ENCODE measurements at places on chromosomes 13 and 19.
A peak's percentile ranks its signal among the peaks of the same experiment; 100 is the strongest.

- no peak for ATAC-seq
Observed at GRCh38 chr13:30158774-30159445, 148.4 kb downstream of the KATNAL1 start.

GRCh38 chr13:85334187-85334586, 465.0 kb downstream of the SLITRK6 start:
- ATAC-seq = no peak

- peak; percentile 39 for ATAC-seq
Observed at GRCh38 chr19:58279042-58279924, 528 bp downstream of the ZNF8 start.

DNA sequence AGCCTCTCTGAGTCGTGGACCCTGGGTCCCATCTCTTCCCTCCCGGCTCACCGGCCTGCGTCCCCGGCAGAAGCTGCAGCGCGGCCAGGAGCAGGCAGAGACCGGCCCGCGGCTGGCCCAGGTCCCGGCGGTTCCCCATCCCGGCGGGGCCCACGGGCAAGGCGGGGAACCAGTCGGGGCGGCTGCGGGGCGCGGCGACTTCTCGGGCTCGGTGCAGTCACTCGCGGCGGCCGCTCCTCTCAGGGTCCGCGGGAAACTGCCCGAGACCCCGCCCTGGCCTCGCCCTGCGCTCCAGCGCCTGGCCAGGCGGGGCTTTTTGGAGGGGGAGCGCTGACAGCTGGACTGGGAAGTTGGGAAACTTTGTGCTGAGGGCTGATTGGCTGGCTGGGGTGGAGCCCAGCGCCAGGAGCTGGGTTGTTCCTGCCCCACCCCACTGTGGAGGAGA, at the start of gene COL5A3:
COL5A3 (minus strand) TSS at position 258 of the 445 bp plus-strand sequence; CDS start at position 139, 119 bp downstream.
- ATAC-seq = no peak

- no peak for ATAC-seq
Observed at GRCh38 chr13:84433024-84433423, 550.8 kb upstream of the SLITRK1 start.

DNA sequence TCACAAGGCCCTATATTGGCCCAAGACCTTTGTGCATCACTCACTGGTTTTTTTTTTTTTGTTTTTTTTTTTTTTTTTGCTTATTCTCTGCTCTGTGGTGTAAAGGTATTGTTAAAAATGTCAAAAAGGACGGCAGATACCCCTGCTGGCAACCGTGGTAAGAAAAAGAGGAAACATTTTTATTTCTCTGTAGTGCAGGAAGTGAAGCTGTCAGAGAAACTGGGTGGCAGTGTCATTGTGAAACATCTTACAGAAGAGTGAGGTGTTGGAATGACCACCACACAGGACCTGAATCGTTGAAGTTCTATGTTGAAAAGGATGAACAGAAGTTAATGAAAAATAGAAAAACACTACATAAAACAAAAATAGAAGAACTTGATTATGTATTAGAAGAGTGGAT, 346.4 kb downstream of the FGF9 start:
- peak; percentile 86 for ATAC-seq

GRCh38 chr13:98585398-98585754, 8.5 kb upstream of the STK24 start:
- ATAC-seq = no peak

- ATAC-seq = peak; percentile 58
Observed at GRCh38 chr19:44657211-44657921, 13.7 kb downstream of the PVR start.

- peak; percentile 31 for ATAC-seq
Observed at GRCh38 chr19:48696353-48697010, 711 bp downstream of the FUT2 start.

GRCh38 chr13:73987618-73988017, 146.6 kb downstream of the KLF12 start:
- ATAC-seq = no peak

- no peak for ATAC-seq
Observed at GRCh38 chr19:17283504-17283996, 1.8 kb downstream of the ANKLE1 start.

DNA sequence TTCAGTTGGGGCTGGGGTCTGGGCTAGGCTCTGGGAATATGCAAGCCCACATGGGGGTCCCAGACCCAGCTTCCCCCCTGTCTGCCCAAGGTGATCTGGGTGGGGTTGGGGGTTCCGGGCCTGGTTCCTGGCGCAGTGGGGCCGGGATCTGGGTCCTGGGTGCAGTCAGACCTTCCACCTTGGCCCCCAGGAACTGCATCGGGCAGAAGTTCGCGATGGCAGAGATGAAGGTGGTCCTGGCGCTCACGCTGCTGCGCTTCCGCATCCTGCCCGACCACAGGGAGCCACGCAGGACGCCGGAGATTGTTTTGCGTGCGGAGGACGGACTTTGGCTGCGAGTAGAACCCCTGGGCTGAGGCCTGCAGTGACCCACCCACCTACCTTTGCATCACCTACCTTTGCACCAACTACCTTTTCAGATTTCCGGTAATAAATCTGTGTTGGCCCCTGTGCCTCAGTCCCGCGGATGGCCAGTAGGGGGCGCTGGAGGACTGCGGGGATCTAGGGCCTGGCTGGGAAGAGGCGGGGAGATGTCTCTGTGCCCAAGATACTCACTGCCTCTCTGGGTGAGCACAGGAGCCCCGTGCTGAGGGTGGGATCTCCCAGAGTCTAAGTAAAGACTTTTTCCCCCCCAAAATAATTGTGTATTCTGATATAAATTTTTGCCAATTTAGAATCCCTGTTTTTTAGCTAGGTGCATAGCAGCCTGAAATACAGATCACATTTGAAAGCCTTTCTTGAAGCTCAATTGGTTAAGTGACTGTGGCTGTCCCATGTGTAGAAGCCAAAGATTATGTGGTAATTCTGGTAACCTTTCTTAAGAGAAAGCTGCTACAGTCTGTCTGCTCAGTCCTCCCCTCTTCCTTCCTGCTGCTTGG, 11.5 kb upstream of the CYP4F3 start:
- ATAC-seq = peak; percentile 91

DNA sequence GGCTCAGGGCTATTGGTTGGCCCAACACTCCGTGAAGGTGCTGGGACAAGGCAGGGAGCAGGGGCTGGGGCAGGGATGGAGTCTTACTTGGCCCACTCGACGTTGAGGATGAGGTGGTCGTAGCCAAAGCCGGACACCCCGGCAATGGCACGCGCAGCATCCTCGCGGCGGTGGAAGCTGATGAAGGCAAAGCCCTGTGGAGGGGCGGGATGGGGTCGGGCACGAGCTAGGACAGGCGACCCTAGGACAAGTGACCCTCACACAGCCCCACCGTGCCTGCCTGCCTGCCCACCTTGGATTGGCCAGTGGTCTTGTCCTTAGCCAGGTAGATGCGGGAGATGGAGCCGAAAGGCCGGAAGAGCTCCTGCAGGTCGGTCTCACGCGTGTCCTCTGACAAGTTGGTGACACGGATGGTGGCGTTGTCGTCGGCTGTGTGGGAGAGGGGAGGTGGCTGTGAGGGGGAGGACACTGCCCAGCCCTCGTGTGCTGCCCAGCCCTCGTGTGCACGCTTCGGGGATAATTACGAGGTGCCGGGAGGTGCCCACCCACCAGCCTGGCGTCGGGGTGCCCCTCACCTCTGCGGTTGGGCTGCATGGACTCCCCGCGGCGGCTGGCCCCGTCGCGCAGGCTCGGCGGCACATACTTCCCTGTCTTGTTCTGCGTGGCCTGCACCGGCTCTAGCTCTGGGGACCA, 4.0 kb downstream of the P2RY11 start:
- ATAC-seq = no peak

DNA sequence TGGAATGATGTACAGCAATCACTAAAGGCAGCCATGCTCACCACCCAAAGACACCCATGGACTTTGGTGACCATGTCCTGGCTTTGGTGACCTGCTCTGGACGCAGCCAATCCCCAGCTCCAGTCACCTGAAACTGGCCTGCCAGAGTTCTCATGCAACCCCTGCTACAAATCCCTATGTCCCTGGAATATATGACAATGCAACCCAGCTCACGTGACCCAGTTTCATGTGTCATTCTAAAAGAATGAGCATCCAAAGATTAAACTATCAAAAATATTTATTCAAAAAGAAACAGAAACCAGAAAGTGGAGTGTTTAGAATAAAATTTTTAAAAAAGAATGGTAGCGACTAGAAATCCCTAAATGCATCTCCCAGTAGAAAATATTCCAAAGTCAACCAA, 203.3 kb upstream of the IRS2 start:
- no peak for ATAC-seq

DNA sequence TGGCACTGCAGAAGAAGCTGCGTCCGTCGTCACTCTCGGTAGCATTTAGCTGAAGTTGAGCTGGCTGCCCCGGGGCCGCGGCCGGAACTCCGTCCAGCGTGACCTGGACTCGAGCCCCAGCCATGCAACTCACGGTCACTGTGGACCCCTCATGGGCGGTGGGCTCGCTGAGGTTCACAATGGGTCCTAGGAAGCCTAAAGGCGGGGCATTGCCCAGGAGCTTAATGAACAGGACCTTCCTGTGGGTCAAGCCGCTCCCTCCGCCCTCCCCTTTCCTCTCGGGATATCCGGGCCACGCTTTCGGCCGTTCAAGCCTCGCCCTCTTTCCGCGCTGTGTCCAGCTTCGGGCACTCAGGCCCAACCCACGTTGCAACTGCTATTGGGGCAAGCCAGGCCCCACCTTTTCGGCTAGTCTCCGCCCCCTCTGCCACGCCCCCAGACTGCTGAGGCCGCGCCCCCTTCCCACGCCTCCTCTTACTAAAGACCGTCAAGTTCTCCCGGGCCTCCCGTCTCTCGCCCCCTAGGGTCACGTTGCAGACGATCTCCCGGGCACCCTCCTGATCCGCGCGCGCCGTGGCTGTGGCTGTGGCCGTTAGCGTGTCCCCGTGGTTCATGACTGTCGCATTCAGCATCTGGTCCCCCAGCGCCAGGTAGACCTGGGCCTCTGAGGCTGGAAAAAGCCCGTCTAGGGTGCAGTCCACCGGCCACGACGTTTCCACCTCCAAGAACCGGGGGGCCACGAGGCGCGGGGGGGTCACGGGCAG, 1.4 kb upstream of the RAVER1 start:
- ATAC-seq = no peak

DNA sequence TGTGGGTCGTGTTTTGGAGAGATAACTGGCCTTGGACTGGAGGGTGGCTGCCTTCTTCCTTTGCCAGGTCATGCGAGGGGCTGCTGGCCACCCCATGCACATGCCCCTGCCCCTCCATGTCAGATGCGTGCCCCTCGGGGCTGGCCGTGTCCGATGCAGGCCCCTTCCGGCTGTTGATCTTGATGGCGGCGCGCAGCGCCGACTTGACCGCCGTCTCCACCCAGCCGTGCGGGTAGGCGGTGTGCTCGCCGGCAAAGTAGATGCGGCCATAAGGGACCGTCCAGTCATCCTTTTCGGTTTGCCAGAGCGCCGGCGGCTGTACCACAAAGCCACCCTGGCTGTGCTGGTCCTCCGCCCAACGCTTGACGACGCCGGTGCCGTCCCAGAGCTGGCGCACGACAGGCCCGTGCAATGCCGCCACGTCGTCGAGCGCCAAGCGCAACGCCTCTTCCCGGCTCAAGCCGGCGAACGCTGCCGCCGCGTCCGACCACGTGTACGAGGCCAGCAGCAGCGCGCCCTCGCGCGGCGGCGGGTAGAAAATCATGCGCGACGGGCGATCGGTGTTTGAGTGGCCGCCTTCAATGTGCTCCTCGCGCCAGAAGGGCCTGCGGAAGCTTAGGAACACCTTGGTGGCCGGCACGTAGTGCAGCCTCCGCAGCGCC, 6.9 kb downstream of the IL4I1 start:
- ATAC-seq = peak; percentile 19

- ATAC-seq = no peak
Observed at GRCh38 chr19:5104871-5105351, 136.0 kb downstream of the KDM4B start.

DNA sequence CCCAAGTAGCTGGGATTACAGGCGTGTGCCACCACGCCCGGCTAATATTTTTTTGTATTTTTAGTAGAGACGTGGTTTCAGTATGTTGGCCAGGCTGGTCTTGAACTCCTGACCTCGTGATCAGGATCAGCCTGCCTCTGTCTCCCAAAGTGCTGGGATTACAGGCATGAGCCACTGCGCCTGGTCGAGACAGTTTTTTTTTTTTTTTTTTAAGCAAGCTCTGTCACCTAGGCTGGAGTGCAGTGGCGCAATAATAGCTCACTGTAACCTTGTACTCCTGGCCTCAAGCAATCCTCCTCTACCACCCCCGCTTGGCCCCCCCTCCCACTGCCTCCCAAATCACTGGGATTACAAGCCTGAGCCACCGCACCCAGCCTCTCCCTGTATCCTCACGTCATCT, 6.4 kb upstream of the MAP2K7 start:
- ATAC-seq = no peak

- no peak for ATAC-seq
Observed at GRCh38 chr13:45995245-45995644, 57.3 kb downstream of the ZC3H13 start.

- no peak for ATAC-seq
Observed at GRCh38 chr13:99062593-99062992, 84.7 kb upstream of the DOCK9 start.

- ATAC-seq = no peak
Observed at GRCh38 chr19:15324791-15325519, 7.4 kb downstream of the BRD4 start.

GRCh38 chr19:42433503-42434260, 6.5 kb upstream of the LIPE start:
- peak; percentile 76 for ATAC-seq

GRCh38 chr19:42154471-42155323, 22.5 kb upstream of the POU2F2 start:
- peak; percentile 80 for ATAC-seq

GRCh38 chr13:90591927-90592268, 755.6 kb upstream of the MIR17HG start:
- ATAC-seq = no peak

DNA sequence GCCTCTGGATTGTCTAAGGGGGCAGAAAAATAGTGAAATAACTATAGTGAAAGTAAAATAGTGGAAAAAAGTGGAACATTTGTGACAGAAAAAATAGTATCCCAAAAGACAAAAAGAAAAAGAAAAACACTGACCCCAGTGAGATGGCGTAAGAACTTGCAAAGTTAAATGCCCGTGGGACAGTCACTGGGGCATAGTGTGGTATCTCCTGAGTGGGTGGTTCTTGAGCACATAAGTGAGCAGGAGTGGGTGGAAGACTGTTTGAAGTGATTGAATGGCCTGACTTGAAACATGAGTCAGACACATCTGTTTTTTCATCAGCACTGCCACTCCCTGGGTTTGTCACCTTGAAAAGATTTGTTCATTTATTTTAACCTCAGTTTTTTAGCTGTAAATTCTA, 2.5 kb downstream of the ZNF430 start:
- ATAC-seq = peak; percentile 47

DNA sequence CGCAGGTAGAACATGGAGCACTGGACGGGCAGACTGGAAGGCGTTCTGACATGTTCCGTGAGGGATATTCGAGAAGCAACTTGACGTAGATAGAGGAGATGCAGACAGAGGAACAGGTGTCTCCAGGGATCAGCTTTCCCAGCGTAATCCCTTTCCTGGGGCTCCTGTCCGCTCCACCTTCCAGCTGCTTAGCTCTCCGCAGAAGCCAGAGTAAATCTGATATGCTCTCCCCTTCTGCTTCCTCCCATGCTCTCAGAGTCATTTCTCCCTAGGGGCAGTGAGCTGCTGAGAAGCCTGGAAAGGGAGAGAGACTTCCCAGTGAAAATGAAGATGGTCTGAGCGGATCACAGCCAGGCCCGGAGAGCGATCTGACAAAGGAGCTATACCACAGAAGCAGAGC, 23.0 kb upstream of the OLFM4 start:
- no peak for ATAC-seq

GRCh38 chr19:5832061-5832460, 7.4 kb downstream of the FUT6 start:
- no peak for ATAC-seq
